Thymus (tissue), 14 donors: ENCODE measurements at places on chromosomes 12 and 14. TPM values are rescaled to one million over a fixed set of nuclear protein-coding genes. Genes with fewer than 3 reads are reported as not detected.

INHBC gene
- not detected for total RNA-seq

PTPN21 gene
- 0.99 TPM for total RNA-seq

IKZF4 gene
- total RNA-seq, result 1.7 TPM

KRT74 gene
- 0.09 TPM for total RNA-seq

NR1H4 gene
- 0.05 TPM for total RNA-seq

TPPP2 gene
- not detected for total RNA-seq

DIO2 gene
- 0.09 TPM for total RNA-seq

DAD1 gene
- 220 TPM for total RNA-seq

TCL1B gene
- 0.24 TPM for total RNA-seq

EPS8 gene
- 3.7 TPM for total RNA-seq

CEP170B gene
- total RNA-seq, result 0.90 TPM

TMEM63C gene
- total RNA-seq, result 0.24 TPM

TAS2R46 gene
- total RNA-seq, result 0.61 TPM

ITPR2 gene
- total RNA-seq, result 34.0 TPM

TMED10 gene
- 146 TPM for total RNA-seq

RPL6 gene
- total RNA-seq, result 2,335 TPM
